Cortex of kidney (tissue), 1 donor: ENCODE measurements at places on chromosomes 11 and 22.

DNA sequence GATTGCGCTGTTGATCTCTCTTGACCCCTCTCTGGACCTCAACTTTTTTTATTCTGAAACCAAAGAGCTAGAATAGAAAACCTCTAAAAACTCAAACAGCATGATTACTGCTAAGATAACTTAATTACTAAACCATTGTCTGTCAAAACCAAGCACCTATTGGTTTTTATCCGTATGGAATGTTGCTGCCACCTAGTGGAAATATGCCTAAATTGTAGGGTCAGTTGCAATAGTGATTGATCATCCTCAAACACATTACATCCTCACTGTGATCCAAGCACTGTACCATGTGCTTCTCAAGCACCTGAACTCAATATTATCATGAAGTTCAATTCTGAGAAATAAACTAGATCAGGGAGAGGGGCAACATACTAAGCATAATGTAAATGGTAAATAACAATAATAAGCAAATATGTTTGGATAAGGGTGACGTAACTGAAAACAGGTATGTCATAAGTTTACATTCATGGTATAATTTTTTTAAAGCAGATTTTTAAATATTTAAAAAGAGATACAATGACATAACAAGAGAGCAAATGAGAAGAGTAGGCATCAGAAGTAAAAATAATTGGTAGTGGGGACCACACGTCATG is 3.8 kb upstream of the OR5A2 start:
- DNase-seq = no peak

DNA sequence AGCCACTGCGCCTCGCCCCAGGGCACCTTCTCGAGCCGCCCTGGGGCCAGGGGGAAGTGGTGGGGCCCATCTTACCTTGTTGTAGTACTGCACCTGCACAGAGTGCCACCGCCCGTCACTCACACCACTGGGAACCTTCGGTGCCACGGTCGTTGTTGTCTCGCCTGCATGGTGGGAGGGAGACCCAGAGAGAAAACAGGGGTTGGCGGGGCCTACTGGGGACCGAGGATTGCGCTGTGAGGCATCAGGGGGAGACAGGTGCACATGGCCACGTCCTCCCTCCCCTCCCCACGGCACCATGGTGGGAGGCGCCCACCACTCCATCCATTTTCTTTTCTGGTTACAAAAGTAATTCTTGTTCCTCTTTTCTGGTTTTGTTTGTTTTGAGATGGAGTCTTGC is 97.8 kb downstream of the TRMU start:
- no peak for DNase-seq

GRCh38 chr11:31797190-31798056 is 13.7 kb downstream of the PAX6 start:
- DNase-seq = no peak

DNA sequence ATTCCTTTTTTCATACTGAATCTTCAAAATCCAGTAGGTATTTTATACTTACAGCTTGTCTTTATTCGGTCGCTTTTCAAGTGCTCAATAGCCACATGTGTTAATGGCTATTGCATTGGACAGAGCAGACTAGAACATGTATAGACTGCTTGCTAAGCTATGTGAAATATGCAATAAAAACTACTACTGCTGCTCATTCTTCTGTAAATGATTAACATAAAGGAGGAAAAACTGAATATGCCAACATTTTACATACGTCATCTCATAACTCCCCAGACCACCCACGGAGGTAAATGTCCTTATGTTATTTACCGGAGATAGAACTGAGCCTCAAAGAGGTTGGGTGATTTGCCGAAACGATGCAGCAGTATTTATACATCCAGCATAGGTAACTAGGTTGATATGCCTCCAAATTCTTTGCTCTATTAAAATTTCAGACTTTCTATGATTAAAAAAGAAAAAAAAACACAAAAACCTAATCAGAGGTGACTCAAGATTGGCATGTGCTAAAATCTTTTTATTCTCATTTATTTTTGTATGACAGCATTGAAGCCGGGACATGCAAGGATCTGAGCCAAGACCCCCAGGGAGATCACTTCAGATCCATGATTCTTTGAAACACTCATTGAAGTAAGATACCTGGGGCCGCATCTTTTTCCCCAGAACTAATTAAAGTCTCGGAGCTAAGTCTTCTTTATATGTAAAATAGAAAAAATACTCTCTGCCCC is 78.5 kb upstream of the OR5AK2 start:
- DNase-seq = no peak

GRCh38 chr22:46604306-46604690 is 15.9 kb upstream of the GRAMD4 start:
- DNase-seq = no peak

DNA sequence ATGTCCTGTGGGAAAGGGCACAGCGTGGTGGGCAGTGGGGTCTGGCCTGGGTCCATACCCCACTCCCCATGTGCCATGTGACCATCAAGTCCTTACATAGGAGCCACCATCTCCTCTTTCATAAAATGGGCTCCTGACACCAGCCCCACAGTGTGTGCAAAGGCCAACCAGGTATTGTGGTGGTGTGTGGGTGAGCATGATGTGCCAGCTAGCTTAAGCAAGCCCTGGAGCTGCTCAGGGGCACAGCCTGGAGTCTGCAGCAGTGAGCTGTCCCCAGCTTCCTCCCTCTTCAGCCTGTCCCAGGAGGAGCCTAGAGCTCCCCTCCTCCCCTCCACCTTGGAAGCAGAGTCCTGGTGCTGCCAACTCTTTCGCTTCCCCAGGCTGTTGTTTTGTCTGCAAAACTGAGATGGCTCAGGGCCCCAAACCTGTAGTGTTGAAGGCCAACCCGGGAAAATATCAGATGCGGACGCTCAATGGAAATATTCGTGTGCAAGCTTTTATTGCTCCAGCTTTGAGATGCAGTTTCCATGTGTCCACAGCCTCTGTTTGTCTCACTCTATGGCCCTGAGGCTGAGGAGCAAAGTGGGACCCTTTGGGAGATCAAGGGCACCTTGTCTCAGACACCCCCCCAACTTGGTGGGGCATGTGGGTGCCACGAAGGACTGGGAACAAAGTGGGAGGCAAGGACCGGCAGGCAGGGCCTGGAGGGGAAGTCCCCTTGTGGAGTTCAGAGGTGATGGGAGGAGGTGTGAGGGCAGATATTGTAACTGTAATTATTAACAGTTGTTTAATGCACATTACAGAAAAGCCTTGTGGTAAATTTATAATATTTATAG is 92.6 kb downstream of the CTTN start:
- no peak for DNase-seq

DNA sequence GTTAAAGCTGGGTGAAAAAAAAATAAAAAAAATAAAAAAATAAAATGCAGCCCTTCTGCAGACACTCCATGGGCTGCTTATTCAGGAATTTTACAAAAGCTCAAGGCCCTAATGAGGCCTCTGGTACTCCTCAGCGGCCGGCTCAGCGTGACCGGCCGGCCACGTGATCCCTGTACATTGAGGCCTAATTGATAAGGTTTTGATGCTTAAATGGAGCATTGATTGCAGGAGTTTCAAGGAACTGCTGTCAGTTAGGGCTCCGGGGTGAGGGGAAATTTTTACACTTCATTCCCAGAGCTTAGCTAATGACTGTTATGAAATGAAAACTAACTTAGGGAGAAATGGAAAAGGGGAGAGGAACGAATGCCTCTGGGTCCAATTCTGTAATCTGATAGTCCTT is 368.8 kb upstream of the KIRREL3 start:
- no peak for DNase-seq

- DNase-seq = no peak
These were observed 263.3 kb upstream of the SORL1-AS1 start for GRCh38 chr11:121716060-121716459.

DNA sequence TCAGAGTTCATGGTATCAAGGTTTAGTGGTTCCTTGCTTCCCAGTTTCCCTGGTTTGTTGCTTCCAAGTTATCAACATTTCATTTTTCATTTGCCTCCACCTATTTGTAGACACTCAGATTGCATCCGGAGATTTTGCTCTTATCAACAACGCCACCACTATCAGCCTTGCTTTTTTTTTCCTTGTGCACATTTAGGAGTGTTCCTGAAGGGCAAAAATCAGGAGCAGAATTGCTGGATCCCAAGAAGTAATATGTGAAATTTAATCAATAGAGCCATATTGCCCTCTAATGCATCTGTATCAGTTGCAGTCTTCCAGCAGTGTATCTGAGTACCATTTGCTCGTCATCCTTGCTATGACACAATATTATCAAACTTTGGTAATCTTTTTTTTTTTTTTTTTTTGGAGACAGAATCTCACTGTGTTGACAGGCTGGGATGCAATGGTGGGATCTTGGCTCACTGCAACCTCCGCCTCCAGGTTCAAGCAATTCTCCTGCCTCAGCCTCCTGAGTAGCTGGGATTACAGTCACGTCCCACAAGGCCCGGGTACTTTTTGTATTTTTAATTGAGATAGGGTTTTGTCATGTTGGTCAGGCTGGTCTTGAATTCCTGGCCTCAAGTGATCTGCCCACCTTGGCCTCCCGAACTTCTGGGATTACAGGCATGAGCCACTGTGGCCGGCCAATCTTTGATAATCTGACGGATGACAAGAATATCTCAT is 42.1 kb upstream of the SEPTIN5 start:
- no peak for DNase-seq
